NB4 (cell line): ENCODE measurements at places on chromosomes 5 and 9.
A peak's percentile ranks its signal among the peaks of the same experiment; 100 is the strongest.

DNA sequence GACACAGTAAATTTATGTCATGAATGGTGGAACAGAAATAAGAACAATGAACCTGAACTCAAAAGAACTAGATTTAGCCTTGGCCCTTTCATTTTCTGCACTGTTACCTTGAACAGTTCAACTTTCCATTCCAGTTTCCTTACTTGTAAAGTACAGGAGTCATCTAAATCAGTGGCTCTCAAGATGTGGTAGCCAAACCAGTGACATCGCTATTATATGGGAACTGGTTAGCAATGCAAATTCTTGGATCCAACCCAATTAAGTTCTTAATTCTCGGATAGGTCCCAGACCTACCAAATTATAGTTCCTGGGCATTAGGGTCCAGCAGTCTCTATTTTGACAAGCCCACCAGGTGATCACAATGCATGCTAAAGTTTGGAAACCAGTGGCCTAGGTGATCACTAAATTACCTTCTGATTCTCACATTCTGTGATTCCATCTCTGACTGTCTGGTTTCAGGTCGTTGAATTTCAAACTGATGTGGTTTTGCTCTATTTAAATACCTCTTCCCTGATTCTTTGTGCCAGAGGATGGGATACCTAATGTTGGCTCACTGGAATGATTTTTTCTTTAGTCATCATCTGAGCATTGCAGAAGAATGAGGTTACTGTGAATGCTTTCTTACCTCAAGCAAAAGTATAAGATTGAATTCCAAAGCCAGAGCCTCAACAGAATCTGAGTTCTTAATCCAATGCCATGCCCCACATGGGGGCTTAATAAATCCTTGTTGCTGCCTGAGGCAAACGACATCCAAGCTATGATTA, 253.8 kb downstream of the ENC1 start:
- no peak for DNase-seq

GRCh38 chr5:61732796-61733195, 400.7 kb downstream of the ZSWIM6 start:
- DNase-seq, result no peak

DNA sequence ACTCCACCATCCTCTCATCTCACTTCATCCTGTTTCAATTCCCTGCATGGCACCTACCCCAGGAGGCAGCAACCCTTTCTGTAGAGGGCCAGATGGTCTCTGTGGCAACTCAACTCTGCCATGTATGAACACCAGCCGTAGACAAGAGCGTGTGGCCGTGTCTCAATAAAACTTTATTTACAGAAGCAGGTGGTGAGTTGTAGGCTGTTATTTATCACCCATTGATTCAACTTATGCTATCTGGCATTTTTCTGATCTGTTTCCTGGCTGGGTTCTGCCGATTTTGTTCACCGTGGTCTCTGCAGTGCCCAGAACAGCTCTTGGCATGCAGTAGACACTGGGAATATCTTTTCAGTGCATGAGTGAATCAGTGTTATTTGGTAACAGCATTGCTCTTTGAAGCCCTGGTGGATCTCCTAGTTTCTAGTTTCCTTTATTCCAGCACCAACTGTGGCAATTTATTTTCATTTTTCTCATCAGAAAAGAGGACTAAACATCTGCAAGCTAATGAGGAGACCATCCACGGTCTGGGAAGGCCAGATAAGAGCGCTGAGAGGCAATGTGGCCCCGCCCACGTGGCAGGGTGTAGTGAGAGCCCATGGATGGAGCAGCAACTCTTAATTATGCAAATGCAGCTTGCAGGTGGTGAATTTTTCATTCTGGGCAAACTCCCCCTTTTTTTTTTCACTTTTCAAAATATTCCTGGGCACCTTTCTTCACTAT, 77.9 kb downstream of the CTSL start:
- no peak for DNase-seq

- no peak for DNase-seq
These were observed 162.3 kb downstream of the RANBP17 start for GRCh38 chr5:171024084-171024483.

DNA sequence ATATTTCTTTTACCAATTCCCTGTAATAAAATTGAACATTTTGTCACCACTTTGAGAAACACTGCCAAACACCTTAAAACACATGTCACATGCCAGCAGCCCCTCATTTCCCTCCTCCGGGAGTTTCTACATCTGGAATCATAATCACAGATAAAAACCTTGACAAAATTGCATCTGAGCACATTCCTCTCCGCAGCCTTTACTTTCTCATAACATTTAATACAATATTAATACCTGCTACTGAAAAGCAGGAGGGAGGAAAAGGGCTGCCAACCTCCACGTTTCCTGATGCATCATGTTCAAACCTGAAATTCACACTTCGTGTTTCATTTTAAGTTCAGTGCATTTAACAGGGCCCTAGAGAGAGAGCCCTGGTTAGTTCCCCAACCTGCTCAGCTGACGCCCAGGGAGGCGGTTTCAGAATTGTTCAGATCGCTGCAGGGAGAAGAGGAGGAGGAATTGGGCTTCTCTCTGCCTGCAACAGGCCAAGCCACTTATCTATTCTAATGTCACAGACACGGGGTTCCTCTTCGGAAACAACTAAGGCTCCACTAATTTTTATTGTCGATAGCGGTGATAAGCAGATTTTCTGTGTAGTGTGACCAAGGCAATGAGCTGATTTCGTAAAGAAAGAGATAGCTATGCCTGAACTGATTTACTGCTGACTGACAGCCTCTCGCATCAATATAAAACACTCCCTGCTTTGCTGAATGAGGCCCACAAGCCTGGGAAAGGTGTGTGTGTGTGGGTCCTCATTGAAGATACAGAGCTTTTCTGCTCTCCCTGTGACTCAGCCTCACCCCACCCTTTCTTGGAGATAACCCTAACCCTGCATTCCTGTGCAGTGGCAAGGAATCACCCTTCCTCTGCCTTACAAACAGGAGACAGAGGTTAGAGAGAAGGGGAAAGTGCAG, 4.9 kb upstream of the LHX2 start:
- DNase-seq, result peak; percentile 67

DNA sequence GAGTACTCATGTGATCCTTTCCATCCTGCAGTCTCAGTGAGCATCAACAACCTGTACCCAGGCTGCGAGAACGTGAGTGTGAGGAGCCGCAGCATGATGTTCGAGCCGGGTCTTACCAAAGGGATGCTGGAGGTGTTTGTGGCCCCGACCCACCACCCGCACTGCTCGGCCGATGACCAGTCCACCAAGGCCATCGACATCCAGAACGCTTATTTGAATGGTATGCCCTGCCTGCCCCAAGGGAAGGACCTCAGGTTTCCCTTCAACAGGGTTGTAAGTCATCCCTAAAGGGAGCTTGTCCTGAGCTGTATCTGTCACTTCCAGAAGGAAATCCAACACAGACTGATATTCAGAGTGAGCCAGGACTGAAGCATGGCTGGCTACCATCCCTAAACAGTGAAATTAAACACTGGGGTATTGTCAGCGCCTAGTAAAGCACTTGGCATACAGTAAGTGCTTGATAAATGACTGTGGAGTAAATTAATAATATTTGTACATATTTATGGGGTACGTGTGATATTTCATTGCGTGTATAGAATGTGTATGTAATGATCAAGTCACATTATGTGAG, 39.3 kb upstream of the CTSL start:
- no peak for DNase-seq

DNA sequence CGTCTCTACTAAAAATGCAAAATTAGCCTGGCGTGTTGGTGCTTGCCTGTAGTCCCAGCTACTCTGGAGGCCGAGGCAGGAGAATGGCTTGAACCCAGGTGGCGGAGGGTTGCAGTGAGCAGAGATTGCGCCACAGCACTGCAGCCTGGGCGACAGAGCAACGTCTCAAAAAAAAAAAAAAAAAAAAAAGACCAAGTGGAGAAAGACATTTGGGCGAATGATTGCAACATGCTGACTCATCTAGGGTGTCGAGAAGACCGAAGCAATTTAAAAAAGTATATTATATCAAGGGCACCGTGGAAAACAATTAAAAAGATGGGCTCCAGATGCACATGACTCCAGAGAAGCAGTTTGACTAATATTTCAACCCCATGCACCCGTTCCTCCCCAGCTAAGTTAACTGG, 9.2 kb downstream of the KLF4 start:
- peak; percentile 92 for DNase-seq

DNA sequence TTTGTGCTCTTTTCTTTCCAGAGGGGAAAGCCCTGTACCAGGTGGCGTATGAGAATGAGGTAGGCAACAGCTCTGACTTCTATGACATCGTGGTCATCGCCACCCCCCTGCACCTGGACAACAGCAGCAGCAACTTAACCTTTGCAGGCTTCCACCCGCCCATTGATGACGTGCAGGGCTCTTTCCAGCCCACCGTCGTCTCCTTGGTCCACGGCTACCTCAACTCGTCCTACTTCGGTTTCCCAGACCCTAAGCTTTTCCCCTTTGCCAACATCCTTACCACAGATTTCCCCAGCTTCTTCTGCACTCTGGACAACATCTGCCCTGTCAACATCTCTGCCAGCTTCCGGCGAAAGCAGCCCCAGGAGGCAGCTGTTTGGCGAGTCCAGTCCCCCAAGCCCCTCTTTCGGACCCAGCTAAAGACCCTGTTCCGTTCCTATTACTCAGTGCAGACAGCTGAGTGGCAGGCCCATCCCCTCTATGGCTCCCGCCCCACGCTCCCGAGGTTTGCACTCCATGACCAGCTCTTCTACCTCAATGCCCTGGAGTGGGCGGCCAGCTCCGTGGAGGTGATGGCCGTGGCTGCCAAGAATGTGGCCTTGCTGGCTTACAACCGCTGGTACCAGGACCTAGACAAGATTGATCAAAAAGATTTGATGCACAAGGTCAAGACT, 10.3 kb downstream of the PCYOX1L start:
- DNase-seq, result no peak

DNA sequence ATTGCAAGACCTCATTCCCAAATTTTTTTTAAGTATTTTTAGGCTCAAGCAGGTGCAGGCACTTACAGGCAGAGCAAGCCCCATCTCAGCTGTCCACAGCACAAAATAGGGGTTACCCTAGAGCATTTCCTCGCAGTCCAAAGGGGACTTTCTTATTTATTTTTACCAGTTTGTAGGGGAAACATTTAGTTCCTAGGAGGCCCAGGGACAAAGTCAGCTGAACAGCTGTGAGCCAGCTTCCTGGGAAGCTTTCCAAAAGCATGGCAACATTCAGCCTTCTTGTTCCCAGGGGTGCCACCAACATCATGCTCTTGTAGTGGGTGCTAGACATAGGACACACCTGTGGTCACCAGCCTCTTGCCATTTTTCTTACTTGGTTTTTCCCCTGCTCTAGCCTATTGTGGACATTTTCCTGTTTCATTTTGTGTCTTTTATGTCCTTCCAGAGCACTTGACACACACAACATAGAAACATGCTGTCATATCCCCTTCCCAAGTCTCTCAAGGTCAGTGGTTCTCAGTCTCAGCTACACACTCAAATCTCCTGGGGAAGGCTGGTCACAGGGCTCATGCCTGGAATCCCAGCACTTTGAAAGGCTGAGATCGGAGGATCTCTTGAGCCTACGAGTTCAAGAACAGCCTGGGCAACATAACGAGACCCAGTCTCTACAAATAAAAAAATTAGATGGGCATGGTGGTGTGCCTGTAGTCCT, 38.2 kb downstream of the HAVCR1 start:
- DNase-seq, result no peak

DNA sequence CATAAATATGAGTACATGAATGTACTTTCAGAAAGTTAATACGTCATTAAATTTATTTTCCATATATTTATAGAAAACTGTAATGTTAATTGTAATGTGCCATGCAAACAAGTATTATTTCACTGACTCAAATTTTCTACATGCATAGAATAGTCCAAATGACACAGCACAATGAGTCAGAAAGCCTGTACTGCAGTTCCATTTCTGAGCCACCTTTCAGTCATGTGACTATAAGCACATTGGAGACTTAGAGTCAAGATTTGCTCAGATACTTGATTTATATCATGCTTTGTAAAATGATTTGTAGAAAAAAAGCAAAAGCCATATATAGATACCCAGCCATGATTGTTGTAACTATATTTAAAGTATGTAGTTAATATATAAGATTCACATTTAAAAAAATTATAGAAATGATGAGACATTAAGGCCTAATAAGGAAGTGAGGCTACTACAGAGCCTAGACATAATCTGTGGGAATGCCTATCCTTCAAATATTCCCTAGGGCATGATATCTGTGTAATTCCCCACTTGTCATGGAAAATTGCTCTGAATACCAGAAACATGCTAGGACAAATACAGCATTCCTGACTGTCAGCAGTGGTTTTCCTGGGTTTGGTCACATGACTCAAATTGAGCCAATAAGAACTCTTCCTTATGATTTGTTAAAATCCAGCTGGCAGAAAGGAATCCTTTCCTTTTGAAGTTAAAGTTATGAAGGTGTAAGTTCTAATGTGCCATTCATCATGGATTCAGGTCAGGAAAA, 50.0 kb downstream of the PTPRD start:
- DNase-seq, result no peak

GRCh38 chr5:113142186-113142585, 165.6 kb downstream of the DCP2 start:
- DNase-seq, result no peak
